ENCODE measurements at places on chromosomes 12 and 14.

- no peak for DNase-seq
Observed at GRCh38 chr14:71688576-71688975, 243.7 kb upstream of the RGS6 start.

GRCh38 chr14:87813686-87814085 is 179.3 kb downstream of the GALC start:
- DNase-seq, result no peak

GRCh38 chr12:14961466-14962152 is at the start of gene ARHGDIB:
Gene ARHGDIB, minus strand, starts transcription at chr12:14961601. Its CDS starts 10,889 bp downstream, at chr12:14950712.
- DNase-seq, result peak; percentile 69

- DNase-seq, result no peak
Observed at GRCh38 chr14:89171628-89172027, 245.4 kb downstream of the FOXN3 start.

- DNase-seq, result no peak
Observed at GRCh38 chr14:76051717-76052465, 66.3 kb downstream of the IFT43 start.

DNA sequence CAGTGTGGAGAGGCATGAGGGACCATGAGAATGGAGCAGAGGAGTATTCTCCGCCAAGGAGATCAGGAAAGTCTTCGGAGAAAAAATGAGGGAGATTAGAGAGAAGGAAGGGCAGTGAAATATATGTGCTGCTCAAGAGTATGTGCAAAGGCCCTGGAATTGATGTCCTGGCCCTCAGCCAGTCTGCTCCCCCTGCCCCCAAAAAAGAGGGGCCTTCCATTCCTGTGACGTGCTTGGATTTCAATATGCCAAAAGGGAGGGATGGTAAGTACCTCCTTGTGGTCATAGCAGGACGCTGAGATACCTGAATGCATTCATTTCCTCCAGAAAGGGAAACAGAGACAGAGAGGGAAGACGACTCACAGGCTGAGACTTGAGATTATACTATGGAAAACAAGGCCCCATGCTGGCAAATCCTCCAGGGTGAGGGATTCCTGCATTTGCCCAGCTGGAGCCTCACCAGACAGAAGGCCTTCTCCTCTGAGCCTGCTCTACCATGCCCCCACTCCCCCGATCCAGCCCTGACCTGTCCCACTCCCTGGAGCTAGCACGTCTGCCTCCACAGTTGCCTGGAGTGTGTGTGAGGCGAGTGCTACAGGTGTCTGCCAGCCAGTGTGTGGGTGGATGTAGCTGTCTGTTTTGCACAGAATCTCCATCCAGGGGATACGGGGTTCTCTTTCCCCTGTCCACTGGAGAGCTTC is 3.9 kb upstream of the RARG start:
- no peak for DNase-seq

DNA sequence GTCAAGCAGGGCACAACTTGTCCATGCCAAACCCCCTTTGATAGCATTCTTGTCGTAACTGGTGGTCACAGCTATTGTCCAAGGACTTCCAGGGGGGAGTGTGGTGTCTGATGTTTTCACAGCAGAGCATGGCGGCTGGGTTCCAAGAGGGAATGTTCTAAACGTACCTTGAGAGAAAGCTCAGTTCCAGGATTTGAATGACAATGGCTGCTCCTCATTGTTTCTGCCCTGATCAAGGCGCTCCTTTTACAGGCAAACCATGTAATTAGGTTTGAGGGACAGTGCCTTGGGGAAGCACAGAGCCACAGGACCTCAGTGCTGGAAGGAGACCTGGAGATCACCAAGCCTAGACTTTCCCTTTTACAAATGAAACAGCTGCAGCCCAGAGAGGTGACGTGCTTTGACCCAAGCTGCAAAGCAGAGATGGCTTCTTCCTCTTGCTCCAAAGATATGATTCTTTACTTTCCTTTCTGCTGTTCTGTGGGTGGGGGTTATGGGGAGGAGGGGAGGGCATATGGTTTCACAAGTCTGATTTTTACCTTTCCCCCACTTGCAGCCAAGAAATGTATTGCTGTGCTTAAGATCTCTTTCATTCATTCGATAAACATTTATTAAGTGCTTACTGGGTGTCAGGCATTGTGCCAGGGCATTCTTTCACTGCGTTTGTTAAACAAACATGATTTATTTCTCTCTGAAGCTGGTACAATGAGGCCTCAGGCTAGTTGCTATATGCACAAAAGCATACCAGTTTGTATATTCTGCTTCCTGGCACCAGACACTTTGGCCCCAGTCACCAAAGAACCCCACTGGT is 172.8 kb downstream of the KTN1 start:
- peak; percentile 82 for DNase-seq

GRCh38 chr12:56358836-56359532 is 923 bp downstream of the STAT2 start:
- peak; percentile 43 for DNase-seq

DNA sequence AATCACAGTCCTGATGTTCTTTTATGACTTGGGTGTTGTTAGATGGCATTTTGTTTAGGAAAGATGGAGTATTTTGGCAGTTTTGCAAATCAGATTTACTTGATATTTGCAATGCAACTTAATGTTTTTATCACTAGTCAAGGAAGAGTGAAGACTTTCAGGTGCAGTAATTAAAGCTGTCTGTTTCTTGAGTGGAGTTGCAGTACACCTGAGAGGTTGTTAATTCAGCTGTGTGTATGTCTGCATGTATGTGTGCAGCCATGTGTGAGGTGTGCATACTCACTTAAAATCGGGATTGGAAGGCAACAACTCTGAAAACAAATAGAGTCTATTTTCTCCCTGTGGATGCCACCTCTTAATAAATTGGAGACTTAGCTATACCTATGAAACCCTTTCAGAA is 94.5 kb downstream of the RMST start:
- no peak for DNase-seq

DNA sequence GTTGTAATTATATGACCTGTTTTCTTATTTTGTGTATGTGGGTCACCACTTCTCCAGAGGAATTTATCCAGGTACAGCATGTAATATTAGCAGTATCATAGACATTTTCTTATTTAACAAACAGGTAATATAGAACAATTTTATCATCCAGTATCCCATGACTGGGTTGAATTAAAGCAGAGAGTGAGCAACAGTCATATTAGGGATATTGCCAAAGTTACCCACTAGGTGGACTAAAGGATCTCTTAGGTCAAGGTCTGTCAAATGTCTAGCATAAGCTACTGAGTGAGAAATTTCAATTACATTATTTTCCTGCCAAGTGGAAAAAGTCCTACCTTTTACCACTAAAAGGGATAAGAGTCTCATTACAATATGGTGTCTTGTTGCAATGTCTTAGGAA is 62.1 kb upstream of the TRIM9 start:
- DNase-seq, result no peak

- no peak for DNase-seq
Observed at GRCh38 chr12:112389228-112389627, 7.0 kb upstream of the HECTD4 start.

GRCh38 chr14:53956427-53957201 is at the start of gene BMP4:
Gene BMP4, minus strand, starts transcription at chr14:53956825. Its CDS starts 4,603 bp downstream, at chr14:53952222.
- no peak for DNase-seq

- DNase-seq, result no peak
Observed at GRCh38 chr12:127685931-127686330, 581.0 kb upstream of the TMEM132C start.

GRCh38 chr12:106417926-106418910 is 60.7 kb downstream of the POLR3B start:
- no peak for DNase-seq

DNA sequence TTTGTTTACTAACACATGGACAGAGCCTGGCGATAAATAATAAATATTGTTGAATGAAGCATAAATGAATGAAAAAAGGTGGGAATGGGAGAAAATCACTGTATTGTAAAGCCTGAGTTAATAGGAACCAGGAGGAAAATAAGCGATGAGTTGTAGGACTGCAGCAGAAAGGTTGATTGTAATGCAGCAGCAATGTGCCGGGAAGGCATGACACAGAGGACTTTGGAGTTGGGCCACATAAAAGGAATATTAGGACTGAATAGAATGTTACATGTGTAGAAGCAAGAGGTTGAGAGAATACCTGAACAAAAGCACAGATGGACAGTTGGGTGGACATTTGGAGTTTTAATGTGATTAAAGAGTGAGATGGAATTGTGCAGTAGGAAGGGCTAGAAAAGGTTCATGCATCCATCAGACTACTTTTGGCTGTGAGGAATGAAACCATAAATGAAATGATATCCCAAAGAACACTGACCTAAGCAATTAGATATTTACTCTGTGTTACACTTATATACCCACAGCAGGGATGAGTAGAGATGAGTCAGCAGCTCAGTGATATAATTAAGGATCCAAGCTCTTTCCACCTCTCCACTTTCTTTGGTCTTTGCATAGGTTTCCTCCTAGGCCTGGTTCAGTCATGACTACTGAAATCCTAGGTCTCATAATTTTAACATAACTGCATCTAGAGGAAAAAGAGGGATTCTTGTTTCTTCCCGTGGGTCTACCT is 55.4 kb downstream of the CCER1 start:
- DNase-seq, result no peak

DNA sequence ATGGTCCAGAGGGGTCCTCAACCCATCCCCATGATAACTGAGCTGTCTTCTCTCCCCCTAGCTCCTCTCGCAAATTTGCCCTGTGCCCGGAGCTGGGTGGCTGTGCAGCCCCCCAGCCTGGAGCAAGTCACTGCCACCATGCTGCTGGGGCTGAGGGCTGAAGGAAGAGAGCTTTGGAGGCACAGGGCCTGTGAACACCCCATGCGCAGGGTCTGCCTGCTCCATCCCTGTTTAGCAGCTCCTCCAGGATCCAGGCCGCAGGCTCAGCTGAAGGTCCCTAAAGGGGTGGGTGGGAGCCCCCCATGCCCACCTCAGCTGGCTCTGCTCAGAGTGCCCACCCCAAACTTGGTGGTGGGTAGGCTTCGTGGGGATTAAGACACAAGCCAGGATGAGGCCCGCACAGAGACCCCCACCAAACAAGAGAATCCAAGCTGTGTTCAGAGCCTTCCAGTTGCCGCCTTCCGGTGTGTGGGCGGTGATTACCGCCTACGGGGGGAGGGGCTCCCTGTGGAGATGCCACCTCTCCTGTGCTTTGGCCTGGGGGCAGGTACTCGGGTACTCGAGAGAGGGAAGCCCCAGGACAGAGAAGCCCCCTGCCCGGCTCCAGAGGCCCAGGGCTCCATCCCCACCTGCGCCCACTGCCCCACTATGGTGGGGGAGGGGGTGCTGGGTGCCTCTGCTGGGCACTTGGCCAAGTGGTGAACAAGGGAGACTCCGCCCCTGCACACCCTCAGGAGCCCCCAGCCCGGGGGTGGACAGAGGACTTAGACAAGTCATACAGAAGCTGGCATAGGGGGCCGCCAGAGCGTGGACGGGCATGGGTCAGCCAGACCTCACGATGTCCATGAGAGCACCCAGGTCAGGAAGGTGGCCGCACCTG is 1.4 kb upstream of the JAG2 start:
- DNase-seq, result no peak

DNA sequence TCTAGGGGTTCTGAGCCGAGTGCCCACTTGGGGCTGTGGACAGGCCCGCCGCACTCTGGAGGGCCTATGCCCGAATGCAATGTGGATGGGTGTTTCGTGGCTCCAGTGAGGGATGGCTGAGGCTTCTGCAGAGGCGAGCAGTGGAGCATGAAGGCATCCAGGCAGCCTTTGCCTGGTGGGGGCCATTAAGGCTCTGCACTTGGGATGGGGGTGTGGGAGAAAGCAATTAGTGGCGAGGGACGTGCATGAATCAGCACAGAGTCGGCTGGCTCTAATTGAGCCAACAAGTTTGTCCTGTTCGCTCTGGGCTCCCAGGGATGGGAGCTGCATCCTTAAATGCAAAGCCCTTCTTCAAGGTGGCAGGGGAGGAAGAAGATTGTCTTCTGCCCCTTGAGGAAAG is 346.9 kb upstream of the FKBP4 start:
- no peak for DNase-seq

DNA sequence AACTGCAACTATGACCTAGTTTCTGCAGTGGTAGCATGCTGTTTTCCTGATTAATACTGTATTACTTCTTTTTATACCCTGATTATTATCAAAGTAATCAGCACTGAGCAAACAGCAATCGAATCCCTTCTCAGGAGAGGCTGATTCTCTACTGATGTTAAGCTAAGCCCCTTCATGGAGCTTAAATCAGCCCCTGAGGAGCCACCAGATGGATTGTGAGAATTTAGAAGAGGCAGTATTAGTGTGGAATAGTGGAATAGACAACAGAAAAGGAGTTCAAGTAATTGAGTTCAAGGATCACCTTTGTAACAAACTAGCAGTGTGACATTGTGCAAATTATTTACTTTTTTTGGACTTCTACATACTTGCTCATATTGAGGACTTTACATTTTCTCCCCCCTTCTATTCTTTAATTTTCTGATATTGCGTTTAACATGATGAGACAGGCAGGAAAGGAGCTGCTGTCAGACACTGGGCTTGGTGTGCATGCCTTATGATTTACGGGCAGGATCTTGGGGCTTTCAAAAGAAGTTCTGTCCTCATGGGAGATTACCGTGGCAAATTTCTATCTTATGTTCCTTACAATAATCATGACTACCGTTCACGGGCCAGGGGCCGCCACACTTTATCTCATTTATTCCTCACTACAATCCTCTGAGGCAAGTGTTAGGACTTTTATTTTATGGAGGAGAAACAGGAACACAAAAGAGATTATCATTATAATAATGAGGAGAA is 68.0 kb downstream of the PTPRR start:
- no peak for DNase-seq

DNA sequence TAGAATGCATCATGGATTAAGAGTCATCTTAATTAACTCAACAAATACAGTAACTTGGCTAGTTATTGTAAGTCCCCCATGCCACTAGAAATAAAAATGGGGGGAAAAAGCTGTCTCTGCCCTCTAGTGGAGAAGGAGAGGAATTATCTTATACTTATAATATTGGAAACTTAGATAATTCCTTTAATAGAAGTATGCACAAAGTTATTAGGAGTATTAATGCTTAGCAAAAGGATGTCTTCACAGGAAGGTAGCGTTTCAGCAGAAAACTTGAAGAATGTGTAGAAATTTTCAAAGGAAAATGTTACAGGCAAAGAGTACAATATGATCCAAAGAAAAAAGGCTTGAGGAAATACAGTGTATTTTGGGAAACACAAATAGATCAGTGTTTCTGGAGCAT is 19.8 kb downstream of the OR5AU1 start:
- no peak for DNase-seq

DNA sequence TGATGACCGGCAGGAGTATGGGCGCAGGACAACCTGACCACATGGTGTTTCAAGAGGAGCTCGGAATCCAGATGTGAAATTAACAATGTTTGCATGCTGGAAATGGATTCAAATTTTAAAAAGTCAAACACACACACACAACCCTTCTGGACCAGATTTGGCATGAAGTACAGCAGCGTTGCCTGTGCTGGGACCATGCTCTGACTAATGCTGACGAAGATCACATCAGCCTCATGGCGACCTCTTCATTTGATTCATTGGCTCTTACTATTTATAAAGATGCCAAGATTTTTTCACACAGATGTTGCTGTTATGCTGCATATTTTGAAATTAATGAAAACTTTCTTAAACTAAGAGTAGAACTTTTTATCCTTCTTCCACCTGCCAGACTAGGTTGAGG is 926.6 kb upstream of the TMEM132C start:
- DNase-seq, result no peak

- no peak for DNase-seq
Observed at GRCh38 chr14:55074662-55075061, 23.2 kb downstream of the MAPK1IP1L start.

Measured in epithelial cell of prostate (primary cell).